B cell (primary cell): ENCODE measurements at places on chromosomes 3 and 15.

GRCh38 chr3:94525043-94525442 lies 462.2 kb downstream of the NSUN3 start:
- DNase-seq: no peak

DNA sequence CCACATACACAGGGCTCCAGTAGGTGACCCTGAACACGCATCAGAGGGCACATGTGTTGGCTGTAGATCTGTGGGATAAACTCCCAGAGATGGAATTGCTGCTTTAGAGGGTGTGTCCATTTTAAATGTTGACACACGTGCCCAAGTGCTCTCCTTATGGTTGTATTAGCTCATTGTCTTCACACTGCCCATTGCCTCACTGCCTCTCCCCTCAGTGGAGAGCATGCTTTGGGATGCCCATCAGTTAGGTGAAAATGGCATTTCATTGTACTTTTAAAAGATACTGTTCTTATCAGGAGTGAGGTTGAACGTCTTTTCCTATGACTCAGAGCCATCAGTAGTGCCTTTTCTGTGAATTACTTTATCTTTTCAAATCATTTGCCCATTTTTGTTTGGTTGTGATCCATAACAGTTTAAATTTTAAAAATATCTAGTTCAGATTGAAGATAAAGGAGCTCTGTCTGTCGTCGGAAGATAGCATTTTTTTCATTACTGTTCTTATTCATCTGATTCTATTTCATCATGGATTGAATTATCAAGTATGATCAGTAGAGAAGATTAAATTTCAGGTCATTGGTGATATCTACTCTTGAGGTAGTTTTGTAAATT lies 120.7 kb downstream of the CHDH start:
- DNase-seq: no peak

GRCh38 chr3:27716309-27716708 lies 5.8 kb downstream of the EOMES start:
- no peak for DNase-seq

GRCh38 chr3:144502402-144502801 lies 530.8 kb downstream of the DIPK2A start:
- DNase-seq: no peak

DNA sequence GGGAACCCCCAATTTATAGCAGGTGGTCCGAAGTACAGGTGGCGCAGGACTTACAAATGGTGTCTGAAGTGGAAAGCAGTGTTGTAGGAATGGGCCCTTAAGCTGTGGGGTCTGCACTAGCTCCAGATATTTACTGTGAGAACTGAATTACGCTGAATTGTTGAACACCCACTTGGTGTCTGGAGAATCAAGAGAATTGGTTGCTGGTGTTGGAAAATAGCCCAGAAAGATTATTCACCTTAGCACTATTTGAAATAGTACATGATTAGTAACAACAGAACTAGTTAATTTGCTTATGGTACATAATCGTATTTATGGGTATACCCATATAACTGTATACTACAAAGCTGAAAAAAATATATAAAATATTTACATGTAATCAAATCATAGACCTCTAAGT lies 64.8 kb downstream of the ADAM10 start:
- DNase-seq: no peak
